Amniotic stem cell (primary cell): ENCODE measurements at places on chromosomes 13 and 19.

GRCh38 chr19:33242131-33242530 lies 16.5 kb upstream of the SLC7A10 start:
- no peak for DNase-seq

DNA sequence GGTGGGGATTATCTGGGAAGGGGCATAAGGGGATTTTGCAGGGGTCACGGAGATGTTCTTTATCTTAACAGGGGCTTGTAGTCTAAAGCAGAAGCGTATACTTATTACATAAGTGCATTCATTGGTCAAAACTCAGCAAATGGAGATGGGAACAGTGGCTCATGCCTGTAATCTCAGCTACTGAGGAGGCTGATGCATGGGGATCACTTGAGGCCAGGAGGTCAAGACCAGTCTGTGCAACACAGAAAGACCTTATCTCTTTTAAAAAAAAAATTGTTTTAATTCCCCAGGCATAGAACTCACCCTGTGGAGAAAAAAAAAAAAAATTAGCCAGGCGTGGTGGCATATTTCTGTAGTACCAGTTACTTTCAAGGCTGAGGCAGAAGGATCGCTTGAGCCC lies 18.9 kb downstream of the FAM187B start:
- no peak for DNase-seq

DNA sequence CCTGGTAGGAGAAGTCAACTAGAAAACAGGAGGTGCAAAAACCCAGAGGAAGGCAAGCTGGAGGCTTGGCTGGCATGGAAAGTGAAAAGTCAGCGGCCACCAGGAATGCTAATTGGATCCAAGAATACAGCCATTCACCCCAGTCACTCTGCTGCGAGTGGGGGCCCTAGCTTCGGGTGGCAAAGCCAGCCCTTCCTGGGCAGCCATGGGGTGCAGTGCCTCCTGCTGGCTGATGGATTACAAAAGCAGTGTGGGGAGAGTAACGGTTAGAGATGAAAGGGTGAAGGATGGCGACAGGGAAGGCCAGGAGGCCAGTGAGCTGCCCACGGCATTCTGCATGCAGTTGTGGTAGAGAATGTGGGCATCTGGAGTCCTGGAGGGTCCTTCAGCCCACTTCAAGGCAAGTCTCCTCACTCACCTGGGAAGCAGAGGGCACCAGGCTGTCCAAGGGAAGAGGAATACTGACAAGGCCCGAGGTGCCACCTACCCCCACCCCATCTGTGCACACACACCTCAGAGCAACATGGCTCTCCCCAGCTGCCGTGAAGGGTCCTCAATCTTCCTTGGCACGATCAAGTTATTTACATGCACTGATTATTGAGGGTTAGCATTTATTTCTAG lies 20.3 kb upstream of the EPHX3 start:
- no peak for DNase-seq

DNA sequence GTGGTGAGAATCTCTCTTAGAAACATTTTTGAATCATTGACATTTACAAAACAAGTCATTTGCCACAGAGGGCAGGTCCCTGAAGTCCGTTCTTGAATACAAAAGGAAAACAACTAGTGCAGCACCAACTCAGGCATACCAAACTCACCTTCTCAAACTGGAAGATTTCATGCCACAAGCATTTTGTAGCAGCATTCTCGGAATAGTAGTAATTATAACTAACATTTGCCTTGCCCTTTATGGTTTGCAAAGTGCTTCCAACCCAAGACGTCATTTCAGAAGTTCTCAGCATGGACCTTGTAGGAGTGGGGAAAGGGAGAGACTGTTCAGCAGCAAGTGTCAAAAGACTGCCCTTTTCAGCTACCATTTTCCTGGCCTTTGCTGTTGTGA lies 344.6 kb downstream of the RFC3 start:
- no peak for DNase-seq

DNA sequence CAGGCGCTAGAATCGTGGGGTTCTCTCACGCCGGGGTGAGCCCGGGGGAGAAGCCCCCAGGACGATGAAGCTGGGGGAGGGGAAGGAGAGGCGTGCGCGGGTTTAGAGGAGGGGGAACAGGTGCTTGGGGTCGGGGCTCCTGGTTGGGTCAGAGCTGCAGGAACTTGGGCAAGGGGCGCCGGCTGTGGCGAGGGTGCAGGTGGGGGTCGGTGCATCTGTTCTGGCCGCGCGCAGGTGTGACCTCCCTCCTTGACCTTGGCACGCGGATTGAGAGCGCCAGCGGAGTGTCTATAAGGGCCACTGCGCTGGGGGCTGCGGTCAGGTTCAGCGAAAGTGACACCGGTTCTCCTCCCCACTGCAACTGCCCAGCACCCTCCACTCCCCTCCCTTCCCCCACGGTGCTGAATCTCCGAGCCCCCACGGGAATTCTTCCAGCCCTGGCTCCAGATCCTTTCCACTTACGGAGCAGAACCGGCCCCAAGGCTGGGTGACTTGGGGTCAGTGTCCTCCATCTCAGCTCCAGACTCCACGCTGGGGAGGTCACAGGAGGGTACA lies 618 bp downstream of the TMEM38A start:
- DNase-seq = no peak

GRCh38 chr19:50877338-50877737 lies 4.1 kb downstream of the KLK2 start:
- no peak for DNase-seq

- DNase-seq = peak; percentile 20
Measured at GRCh38 chr13:34926508-34926907, 15.6 kb upstream of the NBEA start.
